ENCODE measurements at places on chromosomes 16 and 17.

GRCh38 chr17:39600288-39600996 is 7.3 kb downstream of the NEUROD2 start:
- DNase-seq, result peak; percentile 26

DNA sequence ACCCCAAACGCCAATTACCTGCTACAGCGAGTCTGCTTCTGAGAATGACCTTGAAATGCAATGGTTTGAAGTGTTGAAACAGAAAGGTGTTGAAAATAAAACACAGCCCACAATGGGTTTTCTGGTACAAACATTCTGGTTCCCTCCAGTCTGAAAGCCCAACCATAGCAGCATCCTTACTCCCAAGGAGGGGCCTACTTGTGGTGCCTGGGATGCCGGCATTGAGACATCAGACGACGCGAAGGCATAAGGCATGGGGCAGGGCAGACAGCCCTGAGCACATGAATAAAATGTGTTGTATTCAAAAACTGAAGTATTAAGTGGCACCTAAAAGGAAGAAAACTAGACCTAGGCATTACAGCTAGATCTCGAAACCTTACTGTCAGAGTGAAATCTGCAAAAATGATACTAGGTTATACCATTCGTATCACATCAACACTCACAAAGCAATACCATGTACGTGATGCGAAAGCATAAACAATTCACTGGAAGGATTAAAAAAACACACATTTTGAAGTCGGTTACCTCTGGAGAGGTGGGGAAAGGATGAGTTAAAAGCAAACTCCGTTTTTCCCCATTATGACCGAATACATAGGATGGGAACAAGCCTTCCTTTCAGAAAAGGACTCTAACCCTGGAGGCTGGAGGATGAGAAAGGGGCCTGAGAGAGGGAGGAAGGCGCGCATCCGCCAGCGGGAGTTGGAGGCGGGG is 702 bp downstream of the NUDT21 start:
- no peak for DNase-seq

DNA sequence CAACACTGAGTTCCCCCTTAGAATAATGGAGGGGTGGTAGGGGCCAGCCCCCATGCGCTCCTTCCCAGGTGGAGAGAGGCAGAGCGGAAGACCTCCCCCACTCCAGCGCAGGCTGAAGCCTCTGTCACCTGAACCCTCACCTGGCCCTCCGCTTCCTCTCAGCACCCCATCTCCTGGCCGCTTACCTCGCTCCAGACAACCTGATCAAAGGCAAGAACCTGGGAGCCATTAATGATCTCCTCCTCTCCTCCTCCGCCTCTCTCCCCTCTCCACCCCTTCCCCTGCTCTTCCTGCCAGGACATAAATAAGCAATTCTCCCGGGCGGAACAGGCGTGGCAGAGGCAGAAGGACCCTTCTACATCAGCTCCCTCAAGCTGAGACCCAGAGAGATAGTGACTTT is 110.2 kb upstream of the LHX1 start:
- DNase-seq, result no peak

DNA sequence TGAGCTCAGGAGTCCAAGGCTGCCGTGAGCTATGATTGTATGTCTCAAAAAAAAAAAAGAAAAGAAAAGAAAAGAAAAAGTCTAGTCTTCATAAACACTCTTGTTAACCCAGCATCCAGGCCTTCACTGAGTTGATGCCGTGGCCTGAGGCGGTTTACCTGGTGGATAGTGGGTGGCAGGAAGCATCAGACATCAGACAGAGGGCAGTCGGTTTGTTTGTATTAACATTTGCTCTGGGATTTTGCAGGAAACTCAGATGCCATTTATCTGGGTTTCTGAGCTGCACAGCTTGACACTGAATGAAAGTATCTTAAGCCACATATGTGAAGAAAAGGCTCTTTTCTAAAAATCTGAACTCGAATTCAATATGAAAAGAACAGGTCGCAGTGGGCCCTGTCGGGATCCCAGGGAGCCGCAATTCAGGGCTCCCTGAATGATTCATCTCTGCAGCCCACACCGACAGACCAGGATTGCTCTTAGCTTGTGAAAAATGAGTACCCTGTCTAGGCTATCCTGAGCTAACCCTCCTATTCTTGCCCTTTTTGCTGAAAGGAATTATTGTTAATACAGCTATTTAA is 1.1 kb upstream of the DBNDD1 start:
- DNase-seq, result no peak

DNA sequence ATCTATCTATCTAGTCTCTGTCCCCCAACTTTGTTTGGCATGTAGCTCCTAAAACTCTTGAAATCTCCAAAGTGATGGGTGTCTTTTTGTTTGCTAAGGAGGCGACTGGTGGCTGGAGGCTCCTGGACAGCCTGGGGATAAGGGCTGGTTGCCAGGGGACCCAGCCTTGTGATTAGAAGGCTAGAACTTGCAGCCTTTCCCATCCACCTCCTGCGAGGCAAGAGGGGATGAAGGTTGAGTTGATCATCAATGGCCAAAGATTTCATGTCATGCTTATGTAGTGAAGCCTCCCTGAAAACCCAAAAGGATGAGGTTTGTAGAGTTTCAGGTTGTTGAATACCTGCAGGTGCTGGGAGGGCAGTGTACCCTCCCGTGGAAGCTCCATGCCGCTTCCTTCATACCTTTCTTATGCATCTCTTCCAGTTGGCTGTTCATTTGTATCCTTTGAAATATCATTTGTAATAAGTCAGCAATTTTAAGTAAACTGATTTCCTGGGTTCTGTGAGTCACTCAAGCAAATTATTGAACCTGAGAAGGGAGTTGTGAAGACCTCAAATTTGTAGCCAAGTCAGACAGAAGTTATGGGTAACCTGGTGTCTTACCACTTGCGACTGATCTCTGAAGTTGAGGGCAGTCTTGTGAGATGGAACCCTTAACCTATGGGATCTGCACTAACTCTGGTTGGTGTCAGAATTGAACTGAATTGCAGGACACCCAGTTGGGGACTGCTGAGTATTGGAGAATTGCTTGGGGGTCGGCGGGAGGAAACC is 202.4 kb downstream of the SEC14L1 start:
- DNase-seq, result peak; percentile 20

DNA sequence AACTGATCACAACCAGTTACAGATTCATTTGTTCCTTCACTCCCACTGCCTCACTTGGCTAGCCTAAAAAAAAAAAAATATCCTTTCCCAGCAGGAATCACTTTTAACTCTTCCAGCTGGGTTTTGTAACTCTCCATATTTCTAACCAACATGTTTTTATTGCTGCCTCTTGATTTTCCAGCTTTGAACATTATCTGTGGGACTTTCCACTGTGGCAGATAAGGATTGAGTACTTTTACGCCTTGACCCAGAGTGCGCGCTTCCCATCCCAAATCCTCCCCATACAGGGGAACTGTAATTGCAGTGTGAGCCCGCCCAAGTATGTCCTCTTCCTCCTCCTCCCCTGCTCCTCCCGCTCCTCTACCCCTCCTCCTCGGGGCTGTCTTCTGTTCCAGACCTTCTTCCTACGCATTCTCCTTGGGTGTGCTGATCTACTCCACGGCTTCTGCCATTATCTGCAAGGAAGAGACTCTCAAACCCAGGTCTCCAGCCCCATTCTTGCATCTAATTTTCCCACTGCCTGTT is 43.4 kb downstream of the CYB5D2 start:
- no peak for DNase-seq

- DNase-seq, result no peak
Measured at GRCh38 chr16:27332105-27332504, 18.3 kb downstream of the IL4R start.

DNA sequence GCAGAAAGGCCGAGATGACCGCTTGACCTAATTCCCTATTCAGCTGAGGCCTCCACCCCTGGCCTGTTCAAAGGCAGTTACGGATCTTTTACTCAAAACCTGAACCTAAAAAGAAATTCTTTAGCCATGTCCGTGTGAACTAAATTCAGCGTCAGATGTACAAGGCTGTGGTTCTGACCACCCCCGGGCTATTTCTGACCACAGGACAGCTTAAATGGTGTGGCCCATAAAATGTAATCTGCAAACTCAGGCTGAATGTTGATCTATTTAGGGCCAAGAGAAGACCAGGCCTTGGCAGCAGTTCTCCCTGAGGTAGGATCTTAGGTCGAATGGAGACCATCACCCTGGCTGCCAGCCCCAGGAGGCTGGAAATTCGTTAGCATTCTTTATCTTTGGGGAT is 485.5 kb downstream of the WWOX start:
- DNase-seq, result no peak

- no peak for DNase-seq
Measured at GRCh38 chr16:67934306-67935100, 2.1 kb downstream of the PSMB10 start.

DNA sequence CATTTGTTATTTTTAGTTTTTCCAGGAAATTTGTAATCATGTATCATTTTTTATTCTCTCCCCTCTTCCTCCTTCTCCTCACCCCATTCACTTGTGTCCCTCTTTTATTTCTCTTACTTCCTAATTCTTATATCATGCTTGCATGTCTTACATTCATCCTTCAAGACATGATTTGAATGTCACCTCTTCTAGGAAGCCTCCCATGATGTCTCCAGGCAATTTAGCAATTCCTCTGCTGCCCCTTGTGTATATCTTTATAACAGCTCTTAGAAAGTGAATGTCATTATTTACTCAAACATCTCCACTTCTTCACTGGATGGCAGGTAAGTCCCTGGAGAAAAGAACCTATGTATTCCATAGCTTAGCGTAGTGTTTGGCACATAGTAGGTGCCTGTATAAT is 7.8 kb downstream of the HNF1B start:
- no peak for DNase-seq

- no peak for DNase-seq
Measured at GRCh38 chr16:84611041-84611440, 6.8 kb downstream of the COTL1 start.

- DNase-seq, result no peak
Measured at GRCh38 chr17:74201250-74201649, 2.2 kb upstream of the RPL38 start.

DNA sequence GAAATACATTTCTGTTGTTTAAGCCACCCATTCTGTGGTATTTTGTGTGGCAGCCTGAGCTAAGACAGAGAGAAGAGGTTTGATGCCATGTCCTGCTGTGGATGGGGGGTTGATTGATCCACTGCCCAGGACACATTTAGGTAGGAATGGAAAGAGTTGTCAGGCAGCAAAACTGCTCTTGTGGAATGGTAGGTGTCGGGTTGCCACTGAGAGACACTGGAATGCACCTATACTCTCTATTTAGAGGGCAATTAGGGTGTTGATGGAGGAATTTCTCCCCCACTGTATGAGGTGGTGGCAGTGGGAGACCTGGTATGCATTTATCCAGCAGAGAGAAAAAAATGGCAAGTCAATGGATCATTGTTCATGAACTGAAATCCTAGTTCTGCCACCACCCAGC is 30.9 kb downstream of the CBLN1 start:
- no peak for DNase-seq
